Heart left ventricle (tissue), 16 donors: ENCODE measurements at places on chromosomes 12 and 14. TPM values are rescaled to one million over a fixed set of nuclear protein-coding genes. Genes with fewer than 3 reads are reported as not detected.

OTX2 gene
- total RNA-seq = not detected

AMHR2 gene
- 0.30 TPM for total RNA-seq

DNA sequence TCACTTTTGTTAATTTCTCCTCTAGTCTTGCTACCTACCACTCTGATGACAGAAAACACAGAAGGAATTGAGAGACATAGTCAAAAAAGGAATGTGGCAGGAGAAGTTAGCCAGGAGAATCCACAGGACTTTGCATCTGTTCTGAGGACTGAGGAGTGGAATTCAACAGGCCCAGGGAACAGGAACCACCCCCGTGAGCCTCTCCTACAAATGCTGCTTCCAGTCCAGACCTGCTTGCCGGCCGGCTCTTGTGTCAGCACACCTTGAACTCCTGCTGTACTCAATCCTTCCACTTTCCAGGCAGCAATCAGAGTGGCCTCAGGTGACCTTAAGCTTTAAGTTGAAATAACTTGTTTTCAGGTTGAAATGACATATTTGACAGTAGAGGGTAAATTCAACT, 903.1 kb downstream of the BCL11B start:
- no peak for DNase-seq

- DNase-seq = no peak
Observed at GRCh38 chr12:114500775-114501473, 95.0 kb upstream of the TBX5 start.

DNA sequence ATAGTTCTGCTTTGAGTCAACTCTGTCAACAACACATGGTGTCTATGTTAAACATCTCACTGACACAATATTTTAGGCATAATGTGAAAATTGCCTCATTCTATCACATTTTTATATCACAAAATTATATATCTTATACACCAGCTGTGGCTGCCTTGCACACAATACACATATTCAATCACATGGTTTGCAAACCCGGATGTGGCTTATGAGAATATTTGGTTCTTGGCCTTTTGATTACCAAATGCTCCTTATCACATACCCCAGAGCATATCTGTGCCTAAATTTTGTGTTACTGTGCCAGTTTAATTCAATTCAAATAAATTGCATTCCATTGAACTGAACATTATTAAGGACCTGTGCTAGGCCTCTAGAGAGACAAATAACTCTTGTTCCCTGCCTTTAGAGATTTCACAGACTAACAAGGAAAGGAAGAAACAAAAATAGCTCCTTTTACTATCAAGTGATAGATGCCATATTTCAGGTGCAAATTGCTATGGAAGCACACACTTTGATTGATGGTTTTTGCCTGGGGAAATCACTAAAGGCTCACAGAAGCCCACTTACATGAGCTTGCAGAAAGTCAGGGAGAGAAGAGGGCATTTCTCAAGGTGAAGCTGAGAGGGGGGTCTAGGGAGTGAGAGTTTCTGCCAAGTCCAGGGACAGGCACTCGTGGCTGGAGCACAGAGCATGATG, 63.4 kb downstream of the PPP1R36 start:
- DNase-seq = no peak

- DNase-seq = no peak
Observed at GRCh38 chr12:29545102-29545467, 47.6 kb upstream of the OVCH1 start.

DNA sequence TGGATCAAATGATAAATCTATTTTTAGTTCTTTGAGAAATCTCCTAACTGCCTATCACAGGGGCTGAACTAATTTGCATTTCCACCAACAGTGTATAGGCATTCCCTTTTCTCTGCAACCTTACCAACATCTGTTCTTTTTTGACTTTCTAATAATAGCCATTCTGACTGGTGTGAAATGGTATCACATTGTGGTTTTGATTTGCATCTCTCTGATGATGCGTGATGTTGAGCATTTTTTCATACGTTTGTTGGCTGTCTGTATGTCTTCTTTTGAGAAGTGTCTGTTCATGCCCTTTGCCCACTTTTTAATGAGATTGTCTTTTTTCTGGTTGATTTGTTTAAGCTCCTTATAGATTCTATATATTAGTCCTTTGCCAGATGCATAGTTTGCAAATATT, 67.1 kb downstream of the IFNG-AS1 start:
- no peak for DNase-seq

GRCh38 chr14:68848253-68848652, 55.4 kb upstream of the ZFP36L1 start:
- no peak for DNase-seq

GRCh38 chr14:23172574-23172973, 10.9 kb downstream of the SLC7A8 start:
- DNase-seq = no peak

- DNase-seq = no peak
Observed at GRCh38 chr14:23130871-23131270, 11.8 kb upstream of the CEBPE start.
